ENCODE measurements at places on chromosomes 11 and 22. TPM values are rescaled to one million over a fixed set of nuclear protein-coding genes. Genes with fewer than 3 reads are reported as not detected.

DNA sequence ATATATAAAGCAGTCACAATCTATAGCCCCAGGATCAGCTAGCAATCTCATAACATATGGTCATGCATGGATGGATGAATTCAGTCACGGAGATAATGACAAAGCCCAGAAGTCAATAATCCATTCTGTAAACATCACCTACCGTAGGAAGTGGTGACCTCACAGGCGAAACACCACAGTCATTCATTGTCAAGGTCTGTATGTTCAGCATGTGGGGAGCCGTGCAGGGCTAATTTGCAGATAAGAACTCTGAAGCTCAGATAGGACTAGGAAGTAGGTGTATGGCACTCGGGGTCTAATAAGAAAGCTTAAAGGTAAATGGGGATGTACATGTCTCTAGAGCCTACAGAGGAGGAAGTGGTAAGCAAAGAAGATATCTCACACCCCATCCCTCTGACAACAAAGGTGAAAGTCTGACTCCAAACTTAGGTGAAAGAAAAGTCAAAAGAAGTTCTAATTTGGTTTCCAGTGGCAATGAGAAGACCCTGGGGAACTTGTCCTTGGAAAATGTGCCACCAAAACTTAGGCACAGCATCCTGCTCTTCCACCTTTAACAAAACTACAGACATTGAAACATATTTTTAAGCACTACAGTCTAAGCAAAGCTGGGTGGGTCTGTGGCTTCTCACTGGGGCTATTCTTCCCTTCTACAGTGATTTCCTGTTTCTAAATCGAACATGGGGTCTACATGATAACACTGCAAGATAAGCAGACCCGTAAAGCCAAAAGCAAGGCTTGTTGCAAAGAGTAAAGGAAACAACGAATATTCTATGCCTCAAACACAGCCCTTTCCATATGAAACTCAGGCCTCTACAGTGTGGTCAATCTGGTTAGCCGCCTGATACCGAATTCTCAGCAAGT is 5.2 kb downstream of the CRTAM start:
- DNase-seq = no peak

- no peak for DNase-seq
These were observed 25.0 kb upstream of the TMPRSS5 start for GRCh38 chr11:113730887-113731726.

GRCh38 chr11:130782361-130783222 is 133.7 kb downstream of the SNX19 start:
- no peak for DNase-seq

DNA sequence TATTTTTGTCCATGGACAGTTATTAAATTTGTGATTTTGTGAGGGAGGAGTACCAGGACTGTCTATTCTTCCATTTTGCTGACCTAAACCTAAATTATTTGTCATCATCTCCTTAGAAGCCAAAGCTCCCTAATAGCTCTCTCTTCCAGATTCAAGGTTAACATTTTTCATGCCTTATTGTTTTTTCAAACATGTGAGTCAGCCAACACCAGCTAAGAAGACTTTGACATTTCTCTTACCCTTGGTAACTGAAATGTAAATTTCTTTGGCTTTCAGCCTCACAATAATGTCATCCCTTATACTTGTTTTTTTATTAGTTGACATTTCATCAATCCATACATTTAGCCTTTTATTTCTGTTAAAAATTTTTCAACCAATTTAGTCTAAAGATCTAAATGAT is 19.2 kb downstream of the OR52E1 start:
- DNase-seq = no peak

- DNase-seq = no peak
These were observed 395.2 kb downstream of the RAB38 start for GRCh38 chr11:87780068-87780413.

DNA sequence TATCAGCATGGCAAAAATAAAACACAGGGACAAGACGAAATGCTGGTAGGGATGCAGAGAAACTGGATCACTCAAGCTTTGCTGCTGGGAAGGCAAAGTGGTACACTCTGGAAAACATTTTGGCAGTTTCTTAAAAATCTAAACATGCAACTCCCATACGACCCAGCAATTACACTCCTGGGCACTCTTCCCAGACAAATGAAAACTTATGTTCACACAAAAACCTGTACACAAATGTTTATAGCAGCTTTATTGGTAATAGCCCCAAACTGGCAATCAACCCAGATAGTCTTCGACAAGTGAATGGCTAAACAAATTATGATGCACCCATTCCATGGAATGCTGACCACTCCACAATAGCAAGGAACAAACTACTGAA is 35.8 kb upstream of the PRR5 start:
- DNase-seq = no peak

DNA sequence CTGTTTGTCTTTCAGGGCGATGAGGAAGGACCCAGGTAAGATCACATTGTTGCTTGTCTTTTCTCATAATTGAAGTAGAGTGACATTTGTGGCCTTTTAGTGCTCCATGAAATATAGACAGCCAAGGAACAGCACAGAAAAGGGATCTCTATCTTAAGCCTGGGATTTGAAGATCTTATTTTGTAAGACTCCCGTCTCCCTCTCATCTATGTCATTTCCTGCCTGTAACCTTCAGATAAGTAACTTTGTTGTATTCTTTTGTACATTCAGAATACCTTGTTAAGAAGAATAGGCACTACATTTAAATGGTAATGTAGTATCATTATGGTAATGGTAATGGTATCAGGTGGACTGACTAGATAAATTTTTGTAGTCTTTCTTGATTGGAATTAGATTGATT is 72.8 kb downstream of the TRIM44 start:
- DNase-seq = no peak

- no peak for DNase-seq
These were observed 20.8 kb downstream of the RELT start for GRCh38 chr11:73396985-73397384.

- peak; percentile 80 for DNase-seq
These were observed 1.6 kb upstream of the BRSK2 start for GRCh38 chr11:1387961-1388762.

GRCh38 chr11:11786234-11786633 is 55.5 kb upstream of the USP47 start:
- no peak for DNase-seq

DNA sequence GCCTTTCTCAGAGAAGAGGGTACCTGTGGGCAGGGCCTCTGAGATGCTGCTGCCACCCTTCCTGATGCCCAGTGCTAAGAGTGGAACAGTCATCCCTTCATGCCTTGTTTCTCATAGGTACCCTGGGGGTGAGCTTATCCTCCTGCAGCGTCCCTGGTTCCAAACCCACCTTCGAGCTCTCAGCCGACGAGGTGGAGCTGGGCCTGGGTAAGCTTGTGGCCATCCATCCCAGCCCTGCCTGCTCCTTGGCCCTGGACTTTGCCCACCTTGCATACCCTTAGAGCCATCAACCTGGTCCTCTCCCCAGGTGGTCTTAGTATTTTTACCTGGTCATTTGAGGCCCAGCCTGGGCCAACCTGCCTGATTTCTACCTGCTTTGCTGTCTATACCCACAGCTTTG is 8.7 kb downstream of the TKFC start:
- DNase-seq = no peak

DNA sequence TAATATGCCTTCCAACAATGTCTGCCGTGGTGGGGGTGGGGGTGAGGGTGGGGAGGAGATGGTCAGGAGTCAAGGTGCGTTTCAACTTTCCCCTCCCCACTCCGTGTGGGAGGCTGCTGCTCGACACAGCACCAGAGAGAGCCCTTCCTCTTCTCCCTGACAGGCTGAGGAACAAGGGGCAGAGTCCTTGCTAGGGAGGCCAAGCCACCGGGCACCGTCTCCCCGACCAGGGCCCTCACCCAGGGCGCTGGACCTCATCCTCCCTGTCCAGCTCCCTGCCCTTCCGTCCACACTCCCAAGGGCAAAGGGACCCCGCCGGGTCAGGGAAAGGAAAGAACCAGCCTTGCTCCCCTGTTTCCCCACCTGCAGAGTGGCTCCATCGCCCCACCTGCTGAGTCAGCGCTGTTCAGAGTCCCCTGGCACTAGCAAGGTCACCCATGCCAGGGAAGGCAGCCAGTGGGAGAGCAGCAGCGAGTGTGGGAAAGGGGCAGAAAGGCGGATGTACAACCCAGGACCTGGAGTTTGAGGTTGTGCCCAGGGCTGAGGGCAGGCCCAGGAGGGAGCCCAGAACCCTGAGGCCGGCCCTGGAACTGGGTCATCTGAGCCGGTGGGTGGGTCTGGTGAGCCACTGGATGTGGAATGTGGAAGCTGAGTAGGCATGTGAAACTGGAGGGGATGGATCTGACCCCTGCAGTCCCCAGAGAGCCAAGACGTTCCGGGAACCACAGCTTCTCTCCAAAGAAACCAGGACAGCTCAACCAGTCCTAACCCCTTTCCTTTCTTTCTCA is 47.2 kb downstream of the BUD13 start:
- DNase-seq = no peak

DNA sequence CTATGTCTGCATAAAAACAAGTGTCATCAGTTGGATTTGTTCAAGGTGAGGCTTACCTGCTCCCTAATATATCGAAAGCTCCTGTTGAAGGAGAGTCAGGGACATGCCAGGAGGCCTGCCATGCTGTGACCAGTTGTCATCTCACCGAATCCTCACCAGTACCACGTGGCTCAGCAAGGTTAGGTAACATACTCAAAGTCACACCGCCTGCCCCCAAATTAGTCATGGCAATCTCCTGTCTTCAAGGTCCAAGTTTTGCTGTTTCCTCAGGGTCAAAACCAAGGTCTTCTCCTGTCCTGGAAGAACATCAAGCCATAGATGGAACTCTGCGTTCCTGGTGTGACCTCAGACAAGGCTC is 67.8 kb downstream of the IGLL1 start:
- no peak for DNase-seq

- no peak for DNase-seq
These were observed 96.0 kb downstream of the ABTB2 start for GRCh38 chr11:34261820-34262219.

DNA sequence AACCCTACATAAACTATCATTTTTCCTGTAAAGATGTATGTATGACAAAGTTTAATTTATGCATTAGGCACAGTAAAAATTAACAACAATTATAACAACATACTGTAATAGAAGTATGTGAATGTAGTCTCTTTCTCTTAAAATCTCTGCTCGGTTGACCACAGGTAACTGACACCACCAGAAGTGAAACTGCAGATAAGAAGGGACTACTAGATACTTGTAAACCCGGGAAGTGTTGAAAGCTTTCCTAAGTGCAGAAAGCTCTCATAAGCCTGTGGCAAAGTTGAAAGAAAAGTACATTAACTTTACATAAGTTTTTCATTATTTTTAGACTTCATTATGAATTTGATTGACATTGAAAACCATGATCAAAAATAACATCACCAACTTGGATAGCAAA is 1173.3 kb downstream of the LRRC4C start:
- DNase-seq = no peak

- peak; percentile 47 for DNase-seq
These were observed 67.7 kb downstream of the SPON1 start for GRCh38 chr11:14029971-14030920.

- DNase-seq = no peak
These were observed 353.4 kb downstream of the SOX6 start for GRCh38 chr11:16002942-16003341.

GRCh38 chr11:24264868-24265267 is 232.0 kb upstream of the LUZP2 start:
- no peak for DNase-seq

GRCh38 chr11:97225794-97226193 is 836.0 kb downstream of the JRKL start:
- no peak for DNase-seq

- DNase-seq = no peak
These were observed 79.5 kb downstream of the ST3GAL4 start for GRCh38 chr11:126434950-126435335.

- no peak for DNase-seq
These were observed 26.4 kb downstream of the CDKN1C start for GRCh38 chr11:2858995-2859698.

DNA sequence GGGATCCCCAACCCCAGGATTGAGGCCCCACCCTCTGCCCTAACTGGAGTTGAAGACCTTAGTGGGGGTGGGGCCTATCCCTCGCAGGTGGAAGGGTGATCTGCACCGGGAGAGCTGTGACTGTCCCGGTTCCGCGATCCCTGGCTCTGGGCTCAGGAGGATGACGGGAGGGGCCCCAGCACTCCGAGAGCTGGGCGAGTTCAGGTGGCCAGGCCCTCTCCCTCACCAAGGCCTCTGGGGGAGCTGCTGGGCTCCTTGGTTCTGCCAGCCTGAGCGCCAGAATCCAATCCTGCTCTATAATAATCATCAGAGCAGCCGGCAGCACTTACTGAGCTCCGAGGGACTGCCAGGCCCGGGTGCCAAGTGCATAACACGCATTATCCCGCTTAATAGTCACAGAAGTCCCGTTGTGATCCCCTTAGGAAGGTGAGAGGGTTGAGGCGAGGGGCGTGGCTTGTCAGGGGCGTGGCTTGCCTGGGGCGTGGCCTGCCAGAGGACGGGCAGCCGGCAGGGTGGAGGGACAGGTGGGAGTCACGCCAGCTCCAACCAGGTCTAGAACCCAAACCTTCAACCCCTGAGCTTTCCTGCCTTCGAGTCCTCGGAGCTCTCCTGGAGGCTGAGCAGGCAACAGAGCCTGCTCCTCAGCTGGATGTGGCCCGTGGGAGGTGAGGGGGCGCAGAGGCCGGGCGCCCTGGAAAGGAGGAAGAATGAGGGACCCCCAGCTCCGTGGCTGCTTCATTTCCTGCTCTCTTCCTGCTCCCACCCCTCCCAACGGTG is 7.3 kb upstream of the SYT7 start:
- DNase-seq = peak; percentile 71

DNA sequence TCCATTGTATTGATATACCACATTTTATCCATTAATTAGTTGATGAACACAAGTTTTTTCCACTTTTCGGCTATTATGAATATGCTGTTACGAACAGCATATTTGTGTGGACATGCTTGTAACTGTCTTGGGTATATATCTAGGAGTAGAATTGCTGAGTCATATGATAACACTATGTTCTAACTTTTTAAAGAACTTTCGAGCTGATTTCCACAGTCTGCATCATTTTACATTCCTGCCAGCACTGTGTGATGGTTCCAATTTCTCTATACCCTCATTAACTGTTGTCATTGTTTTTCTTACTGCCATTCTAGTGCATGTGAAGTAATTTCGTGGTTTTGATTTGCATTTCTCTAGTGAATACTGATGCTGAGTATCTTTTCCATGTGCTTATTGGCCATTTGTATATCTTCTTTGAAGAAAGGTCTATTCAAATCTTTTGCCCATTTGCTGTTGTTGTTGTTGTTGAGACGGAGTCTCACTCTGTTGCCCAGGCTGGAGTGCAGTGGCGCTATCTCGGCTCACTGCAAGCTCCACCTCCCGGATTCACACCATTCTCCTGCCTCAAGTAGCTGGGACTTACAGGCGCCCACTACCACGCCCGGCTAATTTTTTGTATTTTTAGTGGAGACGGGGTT is 7.4 kb upstream of the RCE1 start:
- no peak for DNase-seq

- DNase-seq = no peak
These were observed 25.1 kb downstream of the LRFN4 start for GRCh38 chr11:66881927-66882452.

CFAP300 gene
- 0.70 TPM for total RNA-seq

MMP7 gene
- 13.5 TPM for total RNA-seq

ACR gene
- not detected for total RNA-seq

TRIM49 gene
- total RNA-seq = not detected

TEX12 gene
- total RNA-seq = not detected

NFRKB gene
- total RNA-seq = 12.7 TPM

ALDH3B1 gene
- 8.4 TPM for total RNA-seq

SEZ6L gene
- total RNA-seq = 0.32 TPM

TMEM86A gene
- total RNA-seq = 2.5 TPM

LARGE2 gene
- 9.0 TPM for total RNA-seq

GNG3 gene
- total RNA-seq = not detected

PNPLA3 gene
- total RNA-seq = 0.17 TPM

OR4A16 gene
- total RNA-seq = not detected
